NCI-H460 (cell line): ENCODE measurements at places on chromosomes 4 and X. TPM values are rescaled to one million over a fixed set of nuclear protein-coding genes. Genes with fewer than 3 reads are reported as not detected.

GRCh38 chrX:131617182-131617581, 73.3 kb downstream of the OR13H1 start:
- no peak for DNase-seq

The NAP1L5 gene
- 4.8 and 5.3 TPM in 2 replicates for total RNA-seq

DNA sequence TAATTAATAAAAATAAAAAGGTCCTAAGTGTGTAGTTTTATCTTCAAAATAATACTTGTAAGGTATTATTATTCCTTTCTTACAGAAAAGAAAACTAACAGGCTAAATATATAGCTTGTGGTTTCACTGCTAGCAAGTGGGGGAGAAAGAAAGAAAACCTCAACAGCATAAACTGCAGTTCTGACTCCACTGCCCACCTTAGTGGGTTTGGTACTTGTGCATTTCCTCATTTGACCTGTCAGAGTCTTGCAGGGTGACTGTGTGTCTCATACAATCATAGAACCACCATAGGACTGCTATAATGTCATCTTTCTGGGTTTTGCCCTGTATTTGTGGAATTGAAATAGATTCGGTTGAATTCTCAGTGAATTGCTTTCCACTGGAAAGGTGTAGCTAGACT, 94.7 kb upstream of the PUDP start:
- no peak for DNase-seq

- DNase-seq, result no peak
These were observed 210.0 kb downstream of the SOWAHB start for GRCh38 chr4:76687746-76688448.

- DNase-seq, result no peak
These were observed 137.8 kb upstream of the PUDP start for GRCh38 chrX:7285765-7286164.

DNA sequence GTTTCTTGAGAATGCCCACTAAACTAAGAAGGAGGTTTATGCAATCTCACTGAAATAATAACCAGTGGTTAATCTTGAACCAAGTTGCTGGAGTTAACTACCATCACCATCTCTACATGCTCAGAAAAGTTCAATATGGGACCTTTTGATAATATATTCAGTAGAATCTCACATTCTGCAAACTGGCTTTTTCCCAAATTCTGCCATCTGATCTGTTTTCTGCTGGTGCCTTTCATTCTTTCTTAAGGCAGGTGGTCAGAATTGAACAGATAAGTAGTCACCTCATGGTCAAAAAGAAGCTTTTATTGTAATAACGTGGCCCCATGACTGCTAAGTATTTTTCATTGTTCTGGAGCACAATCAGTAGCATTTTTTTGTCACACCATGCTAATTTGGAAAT, 229.0 kb upstream of the GK2 start:
- no peak for DNase-seq

DNA sequence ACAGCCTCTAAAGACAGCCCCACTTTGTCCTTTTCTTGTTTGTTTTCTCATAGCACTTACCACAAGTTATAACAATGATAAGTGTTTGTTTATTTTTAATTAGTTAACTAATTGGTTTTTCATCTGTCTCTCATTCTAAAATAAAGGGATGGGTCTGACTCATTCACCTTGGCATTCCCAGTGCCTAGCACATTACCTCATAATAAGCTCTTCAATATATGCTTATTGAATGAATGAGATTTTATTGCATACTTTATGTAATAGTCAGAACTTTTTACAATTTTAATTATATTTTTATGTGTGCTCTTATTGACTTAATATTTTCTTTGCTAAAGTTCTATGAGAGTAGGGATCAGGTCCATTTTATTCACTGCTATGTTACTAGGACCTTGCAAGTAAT, 22.8 kb upstream of the PRKG2 start:
- DNase-seq, result no peak

DNA sequence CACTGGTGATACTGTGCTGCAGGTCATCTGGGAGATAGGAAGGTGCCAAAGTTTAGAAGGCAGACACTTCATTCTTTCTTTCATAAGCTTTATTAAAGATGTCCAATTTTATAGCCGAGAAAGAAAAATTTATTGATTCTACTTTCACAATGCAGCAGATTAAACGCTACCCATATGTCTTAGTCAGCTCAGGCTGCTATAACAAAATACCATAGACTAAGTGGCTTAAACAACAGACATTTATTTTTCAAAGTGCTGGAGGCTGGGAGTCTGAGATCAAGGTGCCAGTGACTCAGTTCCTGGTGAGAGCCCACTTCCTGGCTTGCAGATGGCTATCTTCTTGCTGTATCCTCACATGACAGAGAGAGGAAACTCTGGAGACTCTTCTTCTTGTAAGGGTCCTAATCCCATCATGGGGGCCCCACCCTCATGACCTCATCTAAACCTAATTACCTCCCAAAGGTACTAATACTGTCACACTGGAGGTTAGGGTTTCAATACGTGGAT, 33.4 kb upstream of the KLHL34 start:
- no peak for DNase-seq

The CDKL5 gene
- 4.6 and 6.3 TPM in 2 replicates for total RNA-seq

DNA sequence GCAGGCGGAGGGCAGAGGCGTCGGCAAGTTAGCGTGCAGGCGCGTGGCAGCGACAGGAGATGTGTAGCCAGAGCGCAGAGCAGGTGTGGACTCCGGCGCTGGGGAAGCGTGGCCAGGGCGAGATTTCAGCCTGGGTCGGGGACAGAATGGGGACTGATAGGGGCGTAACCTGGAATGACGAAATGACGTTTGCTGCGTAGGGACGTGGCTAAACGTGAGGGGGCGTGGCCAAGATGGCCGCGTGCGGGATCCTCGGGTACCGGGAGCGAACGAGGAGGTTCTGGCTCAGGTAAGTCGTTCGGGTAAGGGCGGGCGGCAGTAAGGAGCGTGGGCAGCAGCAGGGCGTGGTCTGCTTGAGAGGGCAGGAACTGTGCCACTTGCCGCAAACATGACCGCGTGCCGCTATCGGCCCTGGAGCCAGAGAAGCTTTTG, 10.9 kb upstream of the CLTRN start:
- DNase-seq, result no peak

DNA sequence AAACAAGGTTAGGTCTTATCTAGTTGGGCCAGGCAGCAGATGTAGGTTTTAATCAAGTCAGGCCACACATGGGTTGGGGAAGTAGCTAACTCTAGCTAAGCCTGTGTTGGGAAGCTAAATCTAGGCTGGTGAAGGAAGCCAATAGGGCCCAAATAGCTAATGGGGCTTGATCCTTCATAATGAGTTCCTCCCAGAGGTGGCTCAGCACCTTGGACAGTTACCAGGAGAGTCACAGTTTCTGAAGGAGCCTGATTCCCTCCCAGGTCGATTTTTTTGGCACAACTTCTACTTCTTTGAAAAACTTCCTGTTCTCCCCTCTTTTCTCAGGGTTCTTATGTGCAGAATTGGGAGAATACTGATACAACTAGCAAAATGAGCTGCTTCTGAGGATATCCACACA, 242.5 kb upstream of the PRPS2 start:
- peak; percentile 13 for DNase-seq

- DNase-seq, result peak; percentile 63
These were observed 2053.5 kb upstream of the TENM3 start for GRCh38 chr4:180189666-180190065.

The HMGN5 gene
- total RNA-seq, result 5.1 and 9.5 TPM in 2 replicates

DNA sequence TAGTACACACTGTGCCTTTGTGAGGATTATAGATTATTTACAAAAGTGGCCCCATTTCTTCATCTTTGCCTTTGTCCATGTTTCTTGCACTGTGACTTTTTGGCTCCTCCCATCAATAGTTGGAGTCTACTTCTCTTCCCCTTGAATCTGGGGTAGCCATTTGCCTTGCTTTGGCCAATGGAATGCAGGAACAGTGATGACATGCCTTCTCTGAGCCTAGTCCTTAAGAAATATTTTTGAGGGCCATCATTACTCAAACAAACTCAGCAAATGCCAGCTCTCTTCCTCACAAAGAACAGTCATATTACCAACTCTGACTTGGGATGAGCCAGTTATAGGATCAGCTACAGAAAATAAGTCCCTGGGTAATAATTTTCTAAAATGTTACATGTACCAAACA, 189.6 kb downstream of the FRMPD4 start:
- DNase-seq, result no peak

The GLOD5 gene
- total RNA-seq, result not detected in 2 replicates

- no peak for DNase-seq
These were observed 15.5 kb upstream of the GPR82 start for GRCh38 chrX:41708486-41708885.

GRCh38 chr4:41880022-41880837, 55.0 kb upstream of the TMEM33 start:
- DNase-seq, result no peak

DNA sequence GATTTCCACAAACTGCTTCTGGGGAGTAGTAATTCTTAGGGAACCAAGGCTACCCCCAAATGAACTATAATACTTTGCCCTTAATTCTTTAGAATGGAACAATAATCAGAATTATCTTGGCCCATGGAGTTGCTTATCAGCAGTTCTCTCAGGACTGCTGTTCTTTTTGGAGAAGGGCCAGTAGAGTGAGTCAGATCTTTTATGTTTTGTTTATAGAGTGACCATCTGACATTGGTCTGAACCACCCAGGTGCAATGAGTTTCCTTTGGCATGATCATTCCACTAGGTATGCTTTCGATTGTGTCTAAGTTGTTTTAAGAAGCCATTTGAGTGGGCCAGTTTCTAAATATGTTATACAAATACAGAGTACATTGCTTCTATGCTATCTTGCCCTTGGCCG, 31.8 kb downstream of the PRRG1 start:
- DNase-seq, result peak; percentile 3

- DNase-seq, result no peak
These were observed 1156.7 kb downstream of the FAM133A start for GRCh38 chrX:94830717-94831116.

GRCh38 chr4:184452740-184453139, 21.6 kb downstream of the IRF2 start:
- no peak for DNase-seq

DNA sequence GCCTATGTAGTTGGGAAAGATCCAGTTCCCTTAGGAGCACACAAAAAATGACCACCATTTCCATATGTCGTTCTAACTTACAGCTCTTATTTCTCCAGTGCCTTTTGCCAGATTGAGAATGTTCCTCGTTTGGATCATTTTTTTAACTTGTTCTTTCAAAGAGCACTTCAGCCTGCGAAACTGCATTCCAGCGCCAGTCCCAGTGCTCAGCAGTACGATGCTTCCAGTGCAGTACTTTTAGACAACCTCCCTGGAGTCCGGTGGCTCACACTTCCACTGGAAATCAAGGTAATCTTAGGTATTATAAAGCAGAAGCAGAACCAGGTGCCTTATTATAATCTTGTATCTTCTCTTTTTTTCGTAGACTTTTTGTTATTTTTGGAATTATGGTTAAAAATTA, 42.6 kb upstream of the SLC25A31 start:
- no peak for DNase-seq

The CSN1S1 gene
- total RNA-seq, result not detected in 2 replicates

DNA sequence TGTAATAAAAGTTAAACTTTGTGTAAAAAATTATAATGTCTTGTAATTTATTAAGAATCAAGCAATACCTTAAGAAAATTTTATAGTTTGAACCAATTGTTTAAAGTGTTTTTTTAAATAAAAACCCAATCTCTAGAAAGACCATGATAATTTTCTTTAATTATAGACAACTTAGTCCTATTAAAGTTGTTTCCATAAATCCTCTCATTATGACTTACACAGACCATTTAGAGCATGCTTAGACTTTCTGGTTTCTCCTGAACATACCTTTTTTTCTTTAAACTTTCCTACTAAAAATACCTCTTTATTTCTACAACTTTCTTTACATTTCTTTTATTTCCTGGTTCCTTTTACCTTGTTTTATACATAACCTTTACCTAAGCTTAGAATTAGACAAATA, 837.4 kb downstream of the PCDH19 start:
- DNase-seq, result no peak

- DNase-seq, result no peak
These were observed 73.2 kb upstream of the UCP1 start for GRCh38 chr4:140641789-140642439.

DNA sequence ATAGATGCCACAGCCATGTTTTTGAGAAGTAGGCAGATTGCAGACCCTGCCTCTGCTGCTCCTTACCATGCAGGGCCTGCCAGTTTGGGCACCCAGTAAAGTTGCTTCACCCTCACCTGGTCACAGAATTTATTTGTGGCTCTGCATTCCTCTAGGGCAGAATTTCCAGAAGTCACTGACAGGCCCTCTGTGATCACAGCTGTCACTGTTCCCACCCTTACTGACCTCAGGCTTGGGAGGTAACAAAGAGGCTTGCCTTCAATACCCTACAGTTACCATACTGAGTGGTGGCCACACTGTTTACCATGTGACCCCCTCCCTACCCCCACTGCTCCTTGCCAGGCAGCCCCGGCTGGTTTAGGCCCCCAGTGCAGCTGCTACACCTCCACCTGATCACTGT, 375.1 kb downstream of the SH3BGRL start:
- DNase-seq, result no peak

The WAS gene
- 0.20 TPM in 1 of 2 replicates, not detected in the other for total RNA-seq

The F11 gene
- not detected in 2 replicates for total RNA-seq

GRCh38 chrX:30787012-30787411, 102.0 kb downstream of the TAB3 start:
- DNase-seq, result no peak

- DNase-seq, result peak; percentile 16
These were observed 41.1 kb upstream of the WDR1 start for GRCh38 chr4:10157478-10158332.

The NOP14 gene
- 28.6 and 37.1 TPM in 2 replicates for total RNA-seq
